Activated naive CD4-positive, alpha-beta T cell treated with anti-CD3 and anti-CD28 coated beads, Interleukin-2, amount 50 U/mL, for 72 hours (primary cell): ENCODE measurements at places on chromosomes 7 and 10.

DNA sequence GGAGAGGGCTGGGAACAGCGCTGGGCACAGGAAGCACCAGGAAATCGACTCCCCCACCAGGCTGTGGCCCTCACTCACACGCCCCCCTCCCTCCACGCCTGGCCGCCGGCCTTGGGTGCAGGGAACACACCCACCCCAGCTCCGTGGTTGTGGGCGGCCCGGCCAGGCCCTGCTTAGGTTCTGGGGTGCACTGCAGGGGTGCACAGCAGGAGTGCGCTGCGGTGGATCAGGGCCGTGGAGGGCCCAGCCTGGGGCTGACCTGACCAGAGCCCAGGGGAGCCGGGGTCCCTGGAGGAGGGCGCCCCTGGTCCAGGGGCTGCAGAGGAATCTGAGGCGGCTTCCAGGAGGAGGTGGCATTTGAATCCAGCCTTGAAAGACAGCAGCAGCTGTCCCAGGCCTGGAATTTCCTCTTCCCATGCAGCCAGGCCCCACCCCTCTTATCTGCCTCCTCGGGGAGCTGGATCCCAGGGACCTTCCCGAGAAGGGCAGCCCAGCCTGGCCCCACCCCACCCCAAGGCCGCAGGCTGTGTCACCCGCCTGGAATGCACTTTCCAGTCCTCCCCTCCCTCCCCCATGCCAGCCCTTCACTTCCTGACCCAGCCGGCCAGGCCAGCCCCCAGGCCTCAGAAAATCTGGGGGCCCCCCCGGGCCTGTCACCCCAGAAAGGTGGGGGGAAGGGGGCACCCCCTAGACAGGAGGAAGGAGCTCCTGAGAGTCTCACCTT is 18.4 kb upstream of the PDGFA start:
- DNase-seq: no peak

- no peak for DNase-seq
Measured at GRCh38 chr7:87852306-87852705, 23.9 kb downstream of the SLC25A40 start.

- no peak for DNase-seq
Measured at GRCh38 chr10:123038782-123039631, 30.2 kb downstream of the ACADSB start.

DNA sequence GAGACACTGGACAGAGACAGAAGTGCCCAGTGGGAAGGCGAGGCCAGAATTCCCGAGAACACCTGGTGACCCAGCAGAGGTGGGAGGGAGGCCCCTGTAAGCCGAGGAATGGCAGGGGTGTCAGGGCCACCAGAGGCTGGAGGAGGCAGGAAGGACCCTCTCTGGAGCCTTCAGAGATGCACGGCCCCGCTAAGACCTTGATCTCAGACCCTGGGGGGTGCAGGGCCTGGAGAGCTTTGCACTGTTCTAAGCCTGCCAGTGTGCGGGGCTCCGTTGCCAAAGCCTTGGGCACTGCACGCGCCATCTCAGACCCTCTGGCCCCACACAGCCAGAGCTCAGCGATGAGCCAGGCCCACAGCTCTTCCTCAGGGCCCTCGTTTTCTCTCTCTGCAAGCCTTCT is 557.1 kb downstream of the PTPRN2 start:
- no peak for DNase-seq

- DNase-seq: no peak
Measured at GRCh38 chr7:99305473-99306260, 20.0 kb upstream of the ARPC1A start.

GRCh38 chr10:17229967-17230682 is 2.1 kb downstream of the VIM start:
- DNase-seq: peak; percentile 84
